ENCODE measurements at places on chromosomes 11 and 22. TPM values are rescaled to one million over a fixed set of nuclear protein-coding genes. Genes with fewer than 3 reads are reported as not detected.
A peak's percentile ranks its signal among the peaks of the same experiment; 100 is the strongest.

DNA sequence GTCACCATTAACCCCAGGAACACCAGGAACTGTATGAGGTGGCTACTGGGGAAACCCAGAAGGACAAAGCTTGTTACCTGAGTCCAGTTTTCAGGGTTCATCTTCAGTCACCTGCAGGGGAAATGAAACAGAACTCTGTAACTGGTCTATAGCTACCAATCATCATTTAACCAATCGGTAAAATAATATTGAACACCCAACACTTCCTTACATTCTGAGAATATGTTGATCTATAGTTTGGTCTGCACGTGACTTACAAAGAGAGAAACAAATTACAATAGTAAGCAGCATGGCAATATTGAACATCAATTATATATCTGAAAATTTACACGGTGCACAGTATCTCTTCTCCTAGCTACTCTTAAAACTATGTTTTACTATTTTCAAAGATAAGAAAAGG, at the start of gene OR6T1:
OR6T1 (minus strand) TSS at position 101 of the 400 bp plus-strand sequence; CDS start at position 101, 0 bp downstream.
- no peaks in the 10 kb centered on the region for H3K27me3 ChIP-seq
- H3K4me1 ChIP-seq, result no peaks in the 10 kb centered on the region
- H3K4me3 ChIP-seq, result no peak within 1 kb of the TSS
- no peak for DNase-seq

GRCh38 chr11:15333407-15333806, 218.7 kb downstream of the INSC start:
- H3K4me1 ChIP-seq, result no peaks in the 10 kb centered on the region
- DNase-seq, result no peak
- no peak overlapping the region for H3K27ac ChIP-seq
- H3K27me3 ChIP-seq, result peaks cover 4% of the 10 kb centered on the region
- H3K36me3 ChIP-seq, result no peaks in the 10 kb centered on the region

- H3K4me3 ChIP-seq, result no peak overlapping the region
- H3K4me1 ChIP-seq, result peaks cover 6% of the 10 kb centered on the region
- no peaks in the 10 kb centered on the region for H3K27me3 ChIP-seq
- H3K36me3 ChIP-seq, result peaks cover 8% of the 10 kb centered on the region
- no peak overlapping the region for H3K27ac ChIP-seq
- no peak for DNase-seq
These were observed 77.4 kb downstream of the NARS2 start for GRCh38 chr11:78497293-78497692.

DNA sequence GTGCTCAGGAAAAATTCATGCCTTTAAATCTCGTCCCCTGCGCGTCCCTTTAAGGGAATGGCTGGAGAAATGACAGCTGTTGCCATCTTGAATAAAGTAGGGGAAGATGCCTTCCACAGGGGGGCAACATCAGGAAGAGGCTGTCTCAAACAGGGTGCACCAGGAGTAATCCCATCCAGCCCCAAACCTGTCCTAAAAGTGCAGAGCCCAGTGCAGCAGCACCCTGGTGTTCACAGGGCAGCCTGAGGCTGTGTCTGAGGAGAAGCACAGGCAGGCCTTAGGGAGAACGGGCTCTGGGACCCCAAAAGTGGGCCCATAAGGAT, 10.8 kb upstream of the C11orf96 start:
- no peak overlapping the region for H3K27ac ChIP-seq
- no peak overlapping the region for H3K4me3 ChIP-seq
- peaks cover 5% of the 10 kb centered on the region for H3K4me1 ChIP-seq
- no peak for DNase-seq
- H3K36me3 ChIP-seq, result no peaks in the 10 kb centered on the region
- H3K27me3 ChIP-seq, result peaks cover under 1% of the 10 kb centered on the region

The POU2AF2 gene
- total RNA-seq, result not detected

The MYOD1 gene
- not detected for total RNA-seq

The SHISAL1 gene
- total RNA-seq, result not detected

DNA sequence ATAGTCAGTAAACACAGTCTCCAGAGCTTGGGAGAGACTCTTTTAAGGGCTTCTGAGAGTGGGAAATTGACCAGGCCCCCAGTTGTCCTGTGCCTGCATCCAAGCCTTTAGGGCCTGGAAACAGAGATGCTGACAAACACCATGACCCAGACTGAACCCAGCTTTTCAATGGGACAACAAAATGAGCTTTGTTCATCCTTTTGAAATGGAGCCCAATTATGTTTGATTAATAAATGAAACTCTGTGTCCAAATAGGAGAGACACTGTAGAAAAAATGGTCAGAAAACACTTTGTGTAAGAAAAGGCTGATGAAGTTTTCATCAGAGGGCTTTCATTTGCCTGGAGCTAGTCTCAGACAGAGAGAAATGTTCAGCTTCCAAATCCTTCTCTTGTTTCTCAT, 146.0 kb downstream of the RRAS2 start:
- no peak for DNase-seq
- no peak overlapping the region for H3K27ac ChIP-seq
- H3K4me1 ChIP-seq, result no peaks in the 10 kb centered on the region
- no peak overlapping the region for H3K4me3 ChIP-seq
- H3K27me3 ChIP-seq, result peaks cover 7% of the 10 kb centered on the region

DNA sequence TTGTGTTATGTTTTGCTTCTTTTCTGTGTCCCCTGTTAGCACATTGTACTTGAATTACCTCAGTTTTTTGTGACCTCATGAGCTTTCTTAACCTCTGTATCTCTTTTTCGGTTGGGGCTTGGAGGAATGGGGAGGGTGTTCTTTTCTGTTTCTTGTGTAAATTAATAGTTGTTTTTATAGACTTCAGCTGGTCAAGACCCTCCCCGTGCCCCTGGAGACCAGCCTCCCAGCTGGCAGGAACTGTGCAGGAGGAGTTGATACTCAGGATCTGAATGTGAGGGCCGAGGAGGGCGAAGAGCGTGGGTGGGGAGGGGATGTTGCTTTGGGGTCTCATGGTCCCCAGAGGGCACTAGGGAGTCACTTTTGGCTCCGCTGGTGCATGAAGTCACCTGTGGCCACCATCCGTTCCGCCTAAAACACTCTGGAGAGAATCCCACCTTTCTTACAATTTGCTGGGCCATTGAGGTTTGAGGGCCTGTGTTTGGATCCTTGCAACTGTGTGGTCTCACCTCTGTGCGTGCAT, 44.3 kb upstream of the NNMT start:
- no peak for DNase-seq
- H3K4me3 ChIP-seq, result no peak overlapping the region
- peaks cover 3% of the 10 kb centered on the region for H3K36me3 ChIP-seq
- peak overlapping the region; percentile 49 for H3K27ac ChIP-seq
- H3K4me1 ChIP-seq, result peaks cover 3% of the 10 kb centered on the region

DNA sequence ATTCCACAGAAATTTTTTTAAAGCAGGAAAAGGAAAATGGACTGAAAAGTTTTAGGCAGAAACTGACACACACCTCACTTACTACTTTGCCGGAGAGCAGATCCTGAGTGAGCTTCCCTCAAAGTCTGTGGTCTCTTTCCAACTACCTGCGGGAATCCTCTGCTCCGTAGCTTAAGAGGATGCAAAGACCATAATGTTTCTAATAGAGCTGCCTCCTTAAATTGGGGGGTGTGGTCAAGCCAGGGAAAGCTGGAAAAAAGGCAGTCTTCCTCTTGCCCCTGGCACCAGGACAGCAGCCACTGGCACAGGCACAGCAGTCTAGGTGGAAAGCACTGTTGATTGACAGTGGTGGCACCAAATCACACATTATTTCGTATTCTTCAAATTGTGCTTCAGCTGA, at the start of gene ETS1:
ETS1 (minus strand) TSS at position 144 of the 400 bp plus-strand sequence. CDS start 14,428 bp downstream, outside the sequence.
- no peak within 1 kb of the TSS for H3K4me3 ChIP-seq
- peaks cover 15% of the 10 kb centered on the region for H3K27me3 ChIP-seq
- DNase-seq, result no peak
- H3K27ac ChIP-seq, result no peak within 1 kb of the TSS
- H3K36me3 ChIP-seq, result peaks cover 2% of the 10 kb centered on the region
- peaks cover 10% of the 10 kb centered on the region for H3K4me1 ChIP-seq

DNA sequence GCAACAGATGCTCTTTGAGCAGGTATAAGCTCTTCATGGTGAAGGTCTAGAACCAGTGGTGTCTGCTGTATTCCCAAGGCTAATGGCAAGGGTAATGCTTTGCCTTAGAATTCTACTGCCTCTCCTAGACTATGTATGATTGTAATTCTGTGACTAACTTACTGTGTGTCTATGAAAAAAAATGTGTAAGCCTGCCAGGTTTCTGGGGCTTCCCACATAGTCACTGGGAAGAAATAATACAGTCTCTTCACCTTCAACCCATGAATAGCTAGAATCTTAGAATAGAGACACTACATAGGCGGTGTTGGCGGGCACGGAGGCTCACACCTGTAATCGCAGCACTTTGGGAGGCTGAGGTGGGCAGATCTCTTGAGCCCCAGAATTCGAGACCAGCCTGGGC, 84.1 kb downstream of the C11orf91 start:
- no peak for DNase-seq
- H3K4me1 ChIP-seq, result no peaks in the 10 kb centered on the region
- peaks cover 7% of the 10 kb centered on the region for H3K27me3 ChIP-seq
- no peaks in the 10 kb centered on the region for H3K36me3 ChIP-seq

GRCh38 chr11:120168108-120168959, 30.4 kb upstream of the TRIM29 start:
- peak overlapping the region; percentile 77 for H3K4me3 ChIP-seq
- peaks cover 6% of the 10 kb centered on the region for H3K4me1 ChIP-seq
- no peak overlapping the region for H3K27ac ChIP-seq
- DNase-seq, result no peak
- H3K36me3 ChIP-seq, result no peaks in the 10 kb centered on the region

The MUC15 gene
- not detected for total RNA-seq

DNA sequence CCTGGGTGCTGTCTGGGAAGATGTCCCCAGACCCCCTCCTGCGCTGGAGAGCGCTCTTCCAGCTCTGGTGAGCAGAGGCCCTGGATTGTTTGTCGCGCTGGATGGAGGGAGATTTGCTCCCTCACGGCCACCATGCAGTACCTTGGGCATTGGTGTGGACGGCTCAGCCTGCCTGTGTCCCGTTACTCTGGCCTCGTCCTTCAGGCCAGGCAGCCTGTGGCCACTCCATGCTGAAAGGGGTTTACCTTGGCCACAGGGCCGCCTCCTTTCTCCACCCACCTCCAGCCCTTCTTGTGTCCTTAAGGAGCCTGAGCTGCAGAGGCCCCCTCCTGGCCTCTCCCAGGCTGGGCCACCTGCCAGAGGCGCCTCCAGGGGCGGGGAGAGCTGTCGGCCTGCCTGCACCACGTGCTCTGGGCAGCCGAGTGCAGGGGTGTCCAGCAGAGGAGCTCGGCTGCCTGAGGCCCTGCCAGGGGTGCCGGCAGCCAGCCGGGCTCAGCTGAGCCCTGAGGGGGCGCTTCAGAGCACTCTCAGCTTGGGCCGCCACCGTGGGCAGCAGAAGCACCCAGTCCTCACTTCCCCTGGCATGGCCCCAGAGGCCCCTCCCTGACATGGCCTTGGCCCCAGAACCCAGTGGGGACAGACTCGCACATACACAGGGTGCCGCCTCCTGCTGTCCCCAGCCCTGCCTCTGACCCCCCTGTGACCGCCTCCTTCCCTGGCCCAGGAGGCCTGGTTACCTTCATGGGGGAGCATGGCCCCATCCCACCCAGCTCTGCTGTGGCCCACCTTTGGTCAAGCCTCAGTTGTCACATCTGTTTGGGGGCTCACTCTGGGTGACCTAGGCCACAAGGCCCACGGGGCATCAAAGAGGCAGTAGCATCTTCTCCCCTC, 3.4 kb downstream of the CCND1 start:
- no peaks in the 10 kb centered on the region for H3K36me3 ChIP-seq
- H3K4me3 ChIP-seq, result peak overlapping the region; percentile 32
- H3K27ac ChIP-seq, result no peak overlapping the region
- H3K27me3 ChIP-seq, result peaks cover 21% of the 10 kb centered on the region
- peaks cover 8% of the 10 kb centered on the region for H3K4me1 ChIP-seq

DNA sequence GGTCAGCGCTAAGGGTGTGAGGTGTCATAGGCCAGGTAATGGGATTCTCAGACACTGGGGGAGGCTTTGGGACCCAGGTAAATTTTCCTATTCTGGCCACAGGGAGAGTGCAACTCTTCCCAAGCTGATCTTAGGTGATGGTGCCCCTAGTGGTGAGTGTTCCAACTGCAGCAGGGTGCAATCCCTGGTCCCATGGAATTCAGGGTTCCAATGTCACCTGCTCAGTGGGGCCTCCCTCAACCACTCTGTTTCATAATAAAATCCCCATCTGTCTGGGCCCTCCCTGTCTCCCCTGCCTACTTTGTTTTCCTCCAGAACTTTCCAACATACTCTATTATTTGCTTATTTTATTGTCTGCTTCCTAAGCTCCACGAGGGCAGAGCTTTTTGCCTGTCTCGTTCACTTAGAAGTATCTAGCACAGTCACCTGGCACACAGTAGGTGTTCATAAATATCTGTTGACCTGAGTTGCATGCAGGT, 2.9 kb upstream of the SGSM1 start:
- peaks cover 2% of the 10 kb centered on the region for H3K27me3 ChIP-seq
- peaks cover 3% of the 10 kb centered on the region for H3K4me1 ChIP-seq
- H3K36me3 ChIP-seq, result no peaks in the 10 kb centered on the region
- DNase-seq, result peak; percentile 53

- no peak for DNase-seq
- H3K36me3 ChIP-seq, result no peaks in the 10 kb centered on the region
- H3K4me3 ChIP-seq, result no peak overlapping the region
These were observed 42.4 kb upstream of the WNT7B start for GRCh38 chr22:46019351-46019750.

DNA sequence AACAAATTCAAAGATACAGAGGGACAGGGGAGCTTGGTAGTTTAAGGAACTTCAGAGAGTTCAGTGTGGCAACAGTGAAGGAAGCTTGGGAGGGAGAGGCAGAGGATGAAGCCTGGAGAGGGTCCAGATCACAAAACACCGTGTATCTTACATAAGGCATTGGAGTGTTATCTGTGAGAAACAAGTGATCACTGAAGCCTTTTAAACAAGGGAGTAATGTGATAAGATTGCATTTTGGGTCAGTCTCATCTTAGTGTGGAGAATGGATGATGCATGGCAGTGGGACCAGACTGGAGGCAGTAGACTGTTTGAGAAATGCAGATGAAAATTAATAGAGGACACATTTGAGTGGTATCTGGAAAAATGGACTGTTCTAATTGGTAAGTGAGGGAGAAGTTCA, 79.4 kb downstream of the EXT2 start:
- no peaks in the 10 kb centered on the region for H3K27me3 ChIP-seq
- H3K4me1 ChIP-seq, result peaks cover 4% of the 10 kb centered on the region
- no peak overlapping the region for H3K27ac ChIP-seq
- H3K4me3 ChIP-seq, result no peak overlapping the region

DNA sequence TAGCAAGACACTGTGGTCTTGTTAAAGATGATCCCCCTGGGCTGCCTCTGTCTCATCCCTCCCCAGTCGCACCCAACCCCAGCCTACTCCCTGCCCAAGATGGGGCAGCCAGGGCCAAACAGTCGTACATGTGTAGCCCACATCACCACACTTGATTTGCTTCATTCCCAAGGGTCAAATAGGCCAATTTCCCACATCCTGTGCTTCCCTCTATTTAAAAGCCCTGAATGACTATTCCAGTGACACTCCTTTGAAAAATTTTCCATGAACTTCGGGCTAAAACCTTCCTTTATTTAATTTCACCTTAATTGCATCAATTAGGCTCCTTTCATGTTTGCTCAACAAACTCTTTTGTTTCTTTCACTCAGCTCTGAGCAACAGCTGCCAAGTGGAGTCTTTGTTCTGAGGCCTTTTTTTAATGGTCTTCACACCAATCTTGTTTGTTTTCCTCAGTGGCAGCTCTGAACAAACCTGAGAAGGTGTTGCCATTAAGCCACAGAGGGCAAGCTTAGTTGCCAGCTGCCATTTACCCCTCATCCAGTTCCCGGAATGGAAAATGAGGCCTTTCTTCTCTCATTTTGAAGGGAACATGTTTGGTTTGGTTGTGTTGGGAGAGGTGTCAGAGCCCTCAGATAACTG, 126.9 kb downstream of the APIP start:
- H3K4me3 ChIP-seq, result no peak overlapping the region
- peaks cover 19% of the 10 kb centered on the region for H3K27me3 ChIP-seq
- DNase-seq, result no peak
- H3K36me3 ChIP-seq, result peaks cover 3% of the 10 kb centered on the region
- no peak overlapping the region for H3K27ac ChIP-seq
